C1 segment of cervical spinal cord (tissue), 14 donors: ENCODE measurements at places on chromosomes 12 and 14.

GRCh38 chr14:99644723-99645544, at the start of gene HHIPL1:
Gene HHIPL1 (plus strand): TSS chr14:99645129. CDS start chr14:99645208, 79 bp downstream.
- DNase-seq, result no peak

- no peak for DNase-seq
Observed at GRCh38 chr14:45332360-45332988, 79.5 kb upstream of the MIS18BP1 start.

GRCh38 chr12:3530548-3530947, 39.5 kb downstream of the PRMT8 start:
- no peak for DNase-seq

- no peak for DNase-seq
Observed at GRCh38 chr12:46244997-46245396, 23.8 kb downstream of the SLC38A1 start.

DNA sequence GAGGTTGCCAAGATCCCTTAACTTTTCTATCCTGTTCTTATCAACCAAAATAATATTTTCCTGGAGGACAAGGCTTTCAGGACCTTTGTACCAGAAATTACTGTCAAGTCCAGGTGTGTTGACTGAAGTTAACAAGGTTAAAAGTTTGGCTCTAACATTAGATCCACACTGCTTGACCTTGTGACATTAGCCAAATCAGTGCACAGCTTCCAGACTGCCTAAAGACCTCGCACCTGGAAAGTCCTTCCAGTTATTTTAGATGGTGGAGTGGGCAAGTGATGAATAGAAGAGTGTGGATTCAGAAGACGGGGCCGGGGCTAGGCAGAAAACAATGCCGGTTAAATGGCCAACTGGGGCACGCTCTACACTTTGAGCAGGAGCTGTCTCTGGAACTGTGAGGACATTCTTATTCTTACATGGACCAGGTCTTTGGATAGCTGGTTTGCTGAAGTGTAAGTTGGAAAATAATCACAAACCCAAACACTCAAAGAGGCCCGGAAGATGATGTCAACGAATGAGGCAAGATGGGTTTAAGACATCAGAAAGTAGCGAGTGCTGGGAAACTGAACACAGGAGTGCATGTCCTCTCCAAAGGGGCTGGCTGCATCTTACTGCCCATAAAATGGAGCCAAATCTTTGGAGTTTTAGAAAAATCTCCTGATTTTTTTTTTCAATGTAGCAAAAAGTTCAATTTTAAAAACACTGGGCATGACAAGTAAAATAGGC, 56.3 kb downstream of the NIN start:
- DNase-seq, result no peak

- DNase-seq, result no peak
Observed at GRCh38 chr12:110349514-110350151, 53.9 kb downstream of the ANAPC7 start.

DNA sequence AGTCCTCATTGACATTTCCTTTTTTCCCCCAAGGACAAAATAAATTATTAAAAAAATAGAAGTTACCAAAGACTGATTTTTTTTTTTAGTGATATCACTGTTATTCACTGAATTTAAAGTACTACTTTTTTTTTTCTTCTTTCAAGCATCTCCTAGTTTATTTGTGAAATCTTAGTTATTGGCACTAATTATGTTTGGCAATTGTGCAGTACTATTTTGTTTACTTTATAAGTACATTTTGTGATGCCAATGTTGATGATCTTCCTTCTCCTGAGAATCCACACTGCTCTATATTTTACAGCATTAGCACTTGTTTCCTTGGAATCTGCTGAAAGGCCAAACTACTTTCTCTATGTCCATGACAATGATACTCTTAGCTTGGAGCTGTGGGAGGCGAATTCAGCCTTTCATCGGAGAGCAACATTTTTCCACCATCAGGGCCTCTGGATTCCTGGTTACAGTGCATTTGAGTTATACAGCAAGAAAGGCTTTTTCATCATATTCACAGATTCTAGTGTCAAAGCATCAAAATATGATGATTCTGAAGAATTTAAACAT, 123.8 kb upstream of the PTPRQ start:
- no peak for DNase-seq

GRCh38 chr14:100443603-100444002, 120.5 kb downstream of the SLC25A47 start:
- no peak for DNase-seq

DNA sequence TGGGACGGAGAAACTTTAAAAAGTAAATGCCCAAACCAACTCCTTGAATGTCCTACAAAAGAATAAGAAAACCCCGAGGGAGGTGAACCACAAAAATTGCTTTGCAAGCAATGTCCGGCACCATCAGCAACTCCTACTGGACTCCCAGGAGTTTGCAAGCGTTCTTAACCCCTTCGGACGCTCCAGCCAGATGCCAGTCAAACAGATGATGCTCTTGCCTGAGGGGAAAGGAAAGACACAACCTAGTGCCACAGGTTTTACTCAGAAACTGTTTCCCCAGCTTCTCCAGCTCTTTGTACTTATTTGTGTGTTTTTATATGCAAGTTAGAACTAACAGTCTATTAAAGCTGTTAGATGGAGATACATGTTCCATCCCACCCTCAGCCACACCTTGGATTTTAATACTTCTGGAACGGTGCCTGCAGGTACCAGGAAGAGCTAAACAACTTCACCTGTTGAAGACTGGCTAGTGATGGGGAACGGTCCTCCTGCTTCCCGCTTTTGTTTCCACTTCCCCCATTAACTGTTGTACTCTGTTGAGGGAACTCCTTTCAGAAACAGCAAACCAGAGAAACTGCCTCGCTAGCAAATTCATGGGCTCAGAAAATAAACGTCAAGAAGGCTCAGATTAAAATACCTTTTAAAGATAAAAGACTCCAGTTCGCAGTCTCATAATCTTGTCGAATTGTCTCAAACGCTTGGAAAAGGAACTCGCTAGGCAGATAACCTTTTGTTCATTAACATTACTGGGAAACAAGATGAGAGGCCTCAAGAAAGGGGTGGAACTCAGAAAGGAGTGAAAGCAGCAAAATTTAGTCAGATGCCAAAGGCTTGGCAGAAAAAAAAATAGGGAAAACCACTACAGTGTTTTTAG, 1.1 kb upstream of the FERMT2 start:
- peak; percentile 76 for DNase-seq

DNA sequence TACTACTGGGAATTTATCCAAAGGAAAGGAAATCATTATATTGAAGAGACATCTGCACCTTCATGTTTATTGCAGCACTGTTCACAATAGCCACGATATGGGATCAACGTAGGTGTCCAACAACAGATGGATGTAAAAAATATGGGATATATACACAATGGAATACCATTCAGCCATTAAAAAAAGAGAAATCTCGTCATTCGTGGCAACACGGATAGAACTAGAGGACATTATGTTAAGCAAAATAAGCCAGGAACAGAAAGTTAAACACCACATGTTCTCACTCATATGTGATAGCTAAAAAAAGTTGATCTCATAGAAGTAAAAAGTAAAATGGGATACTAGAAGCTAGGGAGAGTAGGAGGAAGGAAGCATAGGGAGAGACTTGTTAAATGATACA, 82.9 kb upstream of the CLMN start:
- no peak for DNase-seq

GRCh38 chr14:56581041-56581727, 1.6 kb downstream of the TMEM260 start:
- DNase-seq, result no peak

GRCh38 chr12:28800129-28800528, 348.9 kb upstream of the FAR2 start:
- no peak for DNase-seq

- no peak for DNase-seq
Observed at GRCh38 chr12:39048395-39048794, 143.0 kb upstream of the CPNE8 start.

DNA sequence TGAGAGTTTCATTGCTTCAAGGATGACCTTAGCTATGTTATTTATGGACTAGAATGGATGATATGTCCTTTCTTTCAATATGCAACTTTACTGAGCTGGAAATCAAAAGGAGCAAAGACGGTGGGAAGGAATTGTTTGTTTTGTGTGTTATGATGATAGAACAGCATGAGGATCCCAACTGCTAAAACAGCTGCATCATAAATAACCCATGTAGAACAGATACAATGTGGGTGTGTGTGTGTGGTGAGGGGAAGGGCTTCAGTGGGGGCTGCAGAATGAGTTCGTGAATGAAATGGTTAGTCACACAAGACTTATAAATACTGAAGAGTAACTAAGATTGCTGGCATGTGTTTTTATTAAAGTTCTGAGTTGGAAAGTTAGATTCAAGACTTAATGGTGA, 80.1 kb downstream of the DACT1 start:
- no peak for DNase-seq

- DNase-seq, result no peak
Observed at GRCh38 chr14:24398653-24399446, at the start of gene NYNRIN. Gene NYNRIN (plus strand): TSS chr14:24399003. CDS start chr14:24399247, 244 bp downstream.

DNA sequence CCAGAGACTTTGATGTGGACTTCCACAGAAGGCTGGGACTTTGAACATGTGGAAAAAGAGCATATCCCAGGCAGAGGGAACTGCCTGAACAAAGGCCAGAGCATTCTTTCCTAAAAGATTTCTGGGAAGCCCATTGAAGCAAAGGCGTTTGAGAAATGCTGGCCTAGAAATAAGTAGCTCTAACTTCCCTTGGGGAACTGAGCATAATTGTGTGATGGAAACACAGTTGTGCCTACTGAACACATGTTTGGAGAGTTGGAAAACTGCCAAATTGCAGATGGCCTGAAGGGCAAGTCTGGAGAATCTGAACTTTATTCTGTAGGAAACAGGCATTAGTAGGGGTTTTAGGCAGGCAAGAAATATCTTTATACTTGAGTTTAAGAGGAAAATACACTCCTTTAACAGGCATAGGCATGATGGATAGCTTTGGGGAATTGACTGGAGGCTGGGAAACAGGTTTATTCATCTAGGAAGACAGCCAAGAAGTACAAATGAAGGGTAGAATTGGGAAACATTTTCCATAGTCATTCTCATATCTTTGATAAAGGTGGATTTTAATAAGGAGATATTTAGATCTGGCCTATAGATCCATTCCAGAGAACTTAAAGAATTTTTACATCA, 134.1 kb downstream of the TPH2 start:
- no peak for DNase-seq
